ENCODE measurements at places on chromosomes 1 and 21. TPM values are rescaled to one million over a fixed set of nuclear protein-coding genes. Genes with fewer than 3 reads are reported as not detected.

Gene ARMH1
- 1.7 TPM for total RNA-seq

DNA sequence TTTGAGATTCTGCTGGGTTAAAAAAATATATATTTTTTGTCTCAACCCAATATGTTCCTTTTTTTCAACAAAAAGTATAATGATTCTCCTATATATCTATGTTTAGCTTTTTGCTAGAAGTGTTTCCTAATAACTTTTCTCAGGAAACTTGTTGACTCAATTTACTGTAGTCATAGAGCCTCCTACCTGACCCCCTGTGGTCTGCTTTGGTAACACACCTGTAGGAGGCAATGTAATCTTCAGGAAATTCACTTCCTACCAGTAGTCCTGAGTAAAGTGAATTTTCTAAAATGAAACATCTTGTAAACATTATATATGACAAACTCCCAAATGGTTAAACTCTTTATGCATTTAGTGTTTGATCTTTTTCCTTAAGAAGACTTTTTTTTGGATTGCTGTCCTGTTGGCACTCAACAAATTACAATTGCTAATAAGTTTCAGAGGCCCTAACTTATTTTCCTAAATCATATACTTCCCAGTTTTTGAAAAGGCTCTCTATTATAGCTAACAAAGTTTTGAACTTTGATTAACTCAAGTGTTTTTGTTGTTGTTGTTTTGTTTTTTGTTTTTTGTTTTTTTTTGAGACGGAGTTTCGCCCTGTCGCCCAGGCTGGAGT lies 118.3 kb downstream of the OLFML2B start:
- peaks cover 43% of the 10 kb centered on the region for H3K4me1 ChIP-seq
- H3K4me3 ChIP-seq: no peak overlapping the region
- H3K27me3 ChIP-seq: no peaks in the 10 kb centered on the region
- no peak for DNase-seq

GRCh38 chr1:178142806-178143205 lies 48.9 kb downstream of the RASAL2 start:
- H3K36me3 ChIP-seq: no peaks in the 10 kb centered on the region
- no peak overlapping the region for H3K27ac ChIP-seq
- no peaks in the 10 kb centered on the region for H3K27me3 ChIP-seq
- H3K4me3 ChIP-seq: no peak overlapping the region
- peaks cover 59% of the 10 kb centered on the region for H3K4me1 ChIP-seq

DNA sequence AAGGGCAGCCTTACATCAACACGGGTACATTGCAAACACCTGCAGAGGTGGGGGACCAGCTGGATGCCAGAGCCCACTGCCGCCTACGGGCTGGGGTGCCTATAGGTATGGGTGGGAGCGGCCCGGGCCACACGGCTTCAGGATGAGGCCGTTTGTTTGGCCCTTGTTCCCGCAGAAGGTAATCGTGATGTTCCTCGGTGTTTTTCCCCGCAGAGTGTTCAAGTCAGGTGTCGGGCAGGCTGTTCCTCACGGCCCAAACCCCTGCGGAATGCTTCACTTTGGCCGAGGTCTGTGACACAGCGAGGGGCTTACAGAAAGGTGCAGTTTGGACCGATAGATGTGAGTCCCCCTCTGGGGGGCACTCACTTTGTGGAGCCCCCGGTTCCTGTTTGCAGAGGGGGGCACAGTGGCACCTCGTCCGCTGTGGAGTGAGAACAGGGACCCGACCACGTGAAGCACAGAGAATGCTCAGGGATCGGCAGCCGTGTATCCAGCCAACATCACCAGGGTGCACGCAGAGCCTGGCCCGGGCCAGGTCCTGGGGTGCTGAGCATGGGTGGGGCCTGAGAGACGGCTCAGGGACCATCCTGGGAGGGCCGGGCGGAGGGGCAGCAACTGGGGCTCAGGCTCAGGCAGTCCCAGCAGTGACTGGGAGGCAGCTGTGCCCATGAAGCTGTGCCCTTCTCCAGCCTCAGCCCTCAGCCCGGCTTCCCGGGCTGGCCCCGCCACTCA lies 453 bp upstream of the TTLL10 start:
- no peak overlapping the region for H3K4me3 ChIP-seq
- H3K36me3 ChIP-seq: peaks cover 2% of the 10 kb centered on the region
- no peak overlapping the region for H3K27ac ChIP-seq

- no peak overlapping the region for H3K4me3 ChIP-seq
- H3K4me1 ChIP-seq: peaks cover 12% of the 10 kb centered on the region
- no peaks in the 10 kb centered on the region for H3K27me3 ChIP-seq
Observed at GRCh38 chr1:210315529-210315928, 13.2 kb upstream of the HHAT start.

DNA sequence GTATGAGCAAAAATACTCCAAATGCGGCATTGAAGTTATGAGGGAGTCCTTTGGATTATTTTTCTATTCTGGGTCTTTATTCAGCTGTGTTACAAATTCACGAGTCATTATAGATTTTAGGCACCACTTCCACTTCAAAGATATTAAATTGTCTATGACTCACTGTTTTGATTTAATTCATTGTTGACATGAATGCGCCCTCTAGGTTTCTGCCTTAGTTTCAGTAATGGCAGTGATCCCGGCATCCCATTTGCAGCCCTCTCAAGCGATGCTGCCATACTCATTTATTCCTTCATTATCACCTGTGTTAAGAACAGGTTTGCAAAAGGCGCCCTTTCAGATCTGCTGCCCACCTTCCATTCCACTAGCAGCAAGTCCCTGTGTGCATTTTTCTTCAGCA lies 14.0 kb downstream of the RSPO1 start:
- H3K36me3 ChIP-seq: no peaks in the 10 kb centered on the region
- H3K4me1 ChIP-seq: no peaks in the 10 kb centered on the region
- no peak for DNase-seq
- H3K27ac ChIP-seq: no peak overlapping the region

DNA sequence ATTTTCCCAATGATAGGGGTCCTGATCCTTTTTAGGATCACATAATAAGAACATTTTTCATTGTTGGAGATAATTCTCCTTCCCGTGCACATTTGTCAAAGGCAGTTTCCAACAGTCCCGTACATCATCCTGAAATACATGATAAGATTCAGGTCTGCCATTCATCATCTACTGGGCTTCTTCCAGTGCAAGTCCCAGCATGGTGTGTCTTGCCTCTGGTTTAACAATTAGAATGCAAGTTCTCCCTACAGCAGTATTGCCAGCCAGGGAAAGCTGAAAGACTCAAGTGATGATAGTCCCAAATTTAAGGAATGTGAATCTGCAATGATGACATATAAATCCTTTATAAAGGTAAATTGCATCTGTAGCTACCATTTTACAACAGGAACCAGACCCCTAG lies 146.2 kb downstream of the DAB1 start:
- no peak overlapping the region for H3K4me3 ChIP-seq
- no peak for DNase-seq
- no peaks in the 10 kb centered on the region for H3K4me1 ChIP-seq
- H3K36me3 ChIP-seq: no peaks in the 10 kb centered on the region

Gene KIAA1614
- total RNA-seq: 8.2 TPM

DNA sequence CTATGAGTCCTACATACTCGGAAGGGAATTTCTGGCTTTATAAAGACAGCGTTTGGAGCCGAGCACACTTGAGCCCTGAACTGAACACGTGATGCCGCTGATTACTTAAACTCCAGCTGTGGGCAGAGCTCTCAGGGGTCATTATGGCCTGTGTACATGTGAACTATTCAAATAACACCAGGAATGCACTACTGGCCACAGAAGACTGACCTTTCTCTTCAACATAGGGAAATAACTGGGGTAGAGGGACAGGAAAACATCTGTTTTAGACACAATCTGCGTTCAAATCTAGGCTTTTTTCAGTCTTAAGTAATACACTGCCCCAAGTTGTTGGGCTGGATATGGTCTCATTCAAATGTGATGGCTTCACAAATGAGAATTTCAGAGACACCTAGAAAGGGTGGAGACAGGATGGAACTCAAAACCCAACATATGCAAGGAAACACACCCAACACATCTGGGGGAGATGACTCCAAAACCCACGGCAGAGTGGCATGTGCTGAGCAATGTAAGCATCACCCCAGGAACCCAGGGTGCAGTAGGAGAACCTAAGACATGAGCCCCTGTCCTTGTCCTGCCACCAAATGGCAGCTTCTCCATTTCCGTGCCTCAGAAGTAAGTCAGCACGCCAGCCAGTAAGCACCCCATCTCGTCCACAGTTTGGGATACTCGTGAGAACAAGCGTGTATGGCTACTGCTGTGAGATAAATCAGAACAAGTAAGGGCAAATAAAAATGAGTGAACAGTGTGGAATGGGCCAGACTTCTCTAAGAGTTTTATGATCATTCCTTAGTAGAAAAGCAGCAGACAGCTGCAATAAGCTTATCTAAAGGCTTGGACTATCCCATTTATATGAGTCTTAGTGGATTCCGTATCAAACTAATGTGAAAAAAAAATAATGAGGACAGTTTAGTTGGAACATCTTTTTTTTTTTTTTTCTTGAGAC lies 24.9 kb downstream of the NID1 start:
- DNase-seq: no peak
- H3K36me3 ChIP-seq: peaks cover 19% of the 10 kb centered on the region
- H3K4me3 ChIP-seq: no peak overlapping the region
- no peaks in the 10 kb centered on the region for H3K27me3 ChIP-seq
- peaks cover 21% of the 10 kb centered on the region for H3K4me1 ChIP-seq

DNA sequence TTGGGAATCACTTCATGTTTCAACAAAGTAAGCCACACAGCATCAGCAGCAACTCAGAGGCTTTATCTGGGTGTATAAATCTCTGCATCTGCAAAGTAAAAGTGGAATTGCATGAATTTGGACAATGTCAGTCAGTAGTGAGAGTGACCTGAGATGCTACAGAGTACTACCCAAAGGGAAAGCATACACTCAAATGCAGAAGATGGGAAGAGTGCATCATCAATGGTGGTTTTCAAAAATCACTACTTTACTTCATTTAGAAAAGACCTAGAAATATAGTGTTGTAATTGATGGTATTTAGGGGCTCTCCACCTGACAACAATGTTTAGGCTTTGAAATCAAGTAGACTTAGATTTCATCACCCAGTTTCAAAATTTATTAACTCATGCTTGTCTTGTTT lies 24.5 kb upstream of the PKN2 start:
- H3K27ac ChIP-seq: no peak overlapping the region
- H3K27me3 ChIP-seq: no peaks in the 10 kb centered on the region
- no peaks in the 10 kb centered on the region for H3K4me1 ChIP-seq

DNA sequence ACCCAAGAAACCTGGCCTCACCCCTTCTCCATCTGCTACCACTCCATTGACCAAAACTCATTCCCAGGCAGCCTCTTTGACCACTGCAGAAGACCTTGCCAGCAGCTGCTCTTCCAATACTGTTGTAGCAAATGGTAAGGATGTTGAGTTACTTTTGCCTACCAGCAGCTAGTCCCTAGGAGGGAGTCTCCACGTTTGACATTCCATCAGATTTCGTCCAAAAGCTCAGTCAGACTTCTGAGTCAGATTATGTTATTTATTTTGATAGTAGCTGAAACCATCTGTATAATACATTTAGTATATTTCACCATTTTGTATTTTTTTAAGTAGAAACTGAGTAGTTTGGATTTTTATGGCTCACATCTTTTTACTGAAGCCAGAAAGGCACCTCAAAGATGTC lies 51.5 kb upstream of the WNT2B start:
- no peak overlapping the region for H3K4me3 ChIP-seq
- peak overlapping the region; percentile 81 for H3K27ac ChIP-seq
- DNase-seq: no peak
- peaks cover 25% of the 10 kb centered on the region for H3K36me3 ChIP-seq
- peaks cover 25% of the 10 kb centered on the region for H3K4me1 ChIP-seq

DNA sequence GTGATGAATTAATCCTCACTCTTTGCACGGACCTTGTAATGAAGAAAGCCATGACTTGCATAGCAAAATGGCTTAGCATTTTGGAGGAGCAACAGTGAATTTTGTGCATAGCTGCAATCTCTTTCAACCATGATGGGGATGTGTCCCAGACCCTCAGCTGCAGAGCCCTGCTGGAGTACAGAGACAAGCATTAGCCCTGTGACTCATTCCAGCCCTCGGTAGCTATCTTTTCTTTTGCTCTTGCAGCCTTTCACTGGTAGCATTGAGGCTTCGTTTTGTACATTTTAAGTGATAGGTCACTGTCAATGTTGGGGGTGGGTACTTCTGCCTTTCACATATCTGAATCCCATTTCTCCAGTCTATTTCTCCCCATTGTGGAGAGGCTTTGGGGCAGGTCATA lies 58.4 kb downstream of the SLC35F3 start:
- H3K4me1 ChIP-seq: no peaks in the 10 kb centered on the region
- peaks cover 1% of the 10 kb centered on the region for H3K27me3 ChIP-seq
- no peak overlapping the region for H3K27ac ChIP-seq

Gene AXDND1
- 0.20 TPM for total RNA-seq

GRCh38 chr1:13793088-13793730 lies 93.2 kb downstream of the PRDM2 start:
- H3K36me3 ChIP-seq: peaks cover 17% of the 10 kb centered on the region
- DNase-seq: no peak
- H3K27ac ChIP-seq: peak overlapping the region; percentile 79

Gene GPR37L1
- total RNA-seq: not detected

Gene PLA2G2F
- not detected for total RNA-seq

- H3K36me3 ChIP-seq: peaks cover 2% of the 10 kb centered on the region
- no peak overlapping the region for H3K4me3 ChIP-seq
- no peak for DNase-seq
- no peak overlapping the region for H3K27ac ChIP-seq
- H3K4me1 ChIP-seq: peaks cover 3% of the 10 kb centered on the region
- H3K27me3 ChIP-seq: no peaks in the 10 kb centered on the region
Observed at GRCh38 chr1:6777813-6778212, 7.4 kb upstream of the CAMTA1 start.
